AG09309 (cell line): ENCODE measurements at places on chromosomes 2 and 18.

DNA sequence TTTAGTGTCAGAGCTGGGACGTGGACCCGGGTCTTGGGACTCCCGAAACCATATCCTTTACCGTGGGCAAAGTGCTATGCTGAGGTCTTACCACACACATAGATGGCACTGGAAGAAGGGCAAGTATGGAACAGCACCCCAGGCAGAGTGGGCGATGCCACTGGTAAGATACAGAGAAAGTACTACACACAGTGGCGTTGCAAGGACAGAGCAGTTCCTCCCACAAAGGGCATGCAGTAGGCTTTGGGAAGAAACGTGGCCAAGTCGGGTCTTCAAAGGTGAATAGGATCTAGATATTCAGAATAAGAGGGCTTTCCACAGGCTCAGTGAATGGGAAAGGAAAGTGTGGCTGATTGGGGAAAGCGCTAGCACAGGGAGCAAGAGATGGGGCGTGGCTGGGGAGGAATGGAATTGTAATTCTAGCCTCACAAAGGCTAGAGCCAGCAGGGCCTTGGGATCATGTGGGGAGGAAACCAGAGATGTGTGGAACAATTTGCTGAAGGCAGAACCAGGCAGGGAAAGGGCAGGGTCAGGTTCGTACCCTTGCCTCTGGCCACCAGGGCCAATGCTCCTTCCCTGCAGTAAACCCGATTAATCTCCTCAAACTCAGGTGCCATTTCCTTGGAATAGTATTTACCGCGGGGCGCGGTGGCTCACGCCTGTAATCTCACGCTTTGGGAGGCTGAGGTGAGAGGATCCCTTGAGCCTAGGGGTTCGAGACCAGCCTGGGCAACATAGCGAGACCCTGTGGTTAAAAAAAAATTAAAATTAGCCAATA is 36.0 kb downstream of the PCBP1 start:
- no peak for DNase-seq

GRCh38 chr2:166419616-166419934 is 43.8 kb upstream of the SCN9A start:
- no peak for DNase-seq

GRCh38 chr2:151481744-151482143 is 72.0 kb downstream of the RIF1 start:
- DNase-seq: no peak

GRCh38 chr18:67432806-67433205 is 83.7 kb downstream of the DSEL start:
- DNase-seq: no peak

- no peak for DNase-seq
Measured at GRCh38 chr2:13779996-13780395, 852.5 kb upstream of the LRATD1 start.

DNA sequence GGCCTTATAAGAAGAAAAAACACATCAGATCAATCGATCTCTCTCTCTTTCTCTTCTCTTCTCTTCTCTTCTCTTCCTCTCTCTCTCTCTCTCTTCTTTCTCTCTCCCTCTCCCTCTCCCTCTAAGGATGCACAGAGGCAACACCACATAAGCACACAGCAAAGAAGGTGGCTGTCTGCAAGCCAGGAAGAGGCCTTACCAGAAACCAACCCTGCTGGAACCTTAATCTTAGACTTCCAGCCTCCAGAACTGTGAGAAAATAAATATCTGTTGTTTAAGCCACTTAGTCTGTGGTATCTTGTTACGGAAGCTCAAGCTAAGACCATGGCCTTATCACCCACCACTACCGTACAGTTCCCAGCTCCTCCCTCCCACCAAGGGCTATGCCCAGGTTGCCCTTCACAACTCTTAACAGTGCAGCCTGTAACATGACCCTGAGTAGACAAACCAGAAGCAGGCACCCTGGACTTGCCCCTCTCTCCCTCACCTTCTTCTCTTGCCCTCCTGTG is 25.2 kb upstream of the TMEM237 start:
- DNase-seq: no peak

- DNase-seq: no peak
Measured at GRCh38 chr2:241213567-241213966, 25.1 kb downstream of the ANO7 start.

DNA sequence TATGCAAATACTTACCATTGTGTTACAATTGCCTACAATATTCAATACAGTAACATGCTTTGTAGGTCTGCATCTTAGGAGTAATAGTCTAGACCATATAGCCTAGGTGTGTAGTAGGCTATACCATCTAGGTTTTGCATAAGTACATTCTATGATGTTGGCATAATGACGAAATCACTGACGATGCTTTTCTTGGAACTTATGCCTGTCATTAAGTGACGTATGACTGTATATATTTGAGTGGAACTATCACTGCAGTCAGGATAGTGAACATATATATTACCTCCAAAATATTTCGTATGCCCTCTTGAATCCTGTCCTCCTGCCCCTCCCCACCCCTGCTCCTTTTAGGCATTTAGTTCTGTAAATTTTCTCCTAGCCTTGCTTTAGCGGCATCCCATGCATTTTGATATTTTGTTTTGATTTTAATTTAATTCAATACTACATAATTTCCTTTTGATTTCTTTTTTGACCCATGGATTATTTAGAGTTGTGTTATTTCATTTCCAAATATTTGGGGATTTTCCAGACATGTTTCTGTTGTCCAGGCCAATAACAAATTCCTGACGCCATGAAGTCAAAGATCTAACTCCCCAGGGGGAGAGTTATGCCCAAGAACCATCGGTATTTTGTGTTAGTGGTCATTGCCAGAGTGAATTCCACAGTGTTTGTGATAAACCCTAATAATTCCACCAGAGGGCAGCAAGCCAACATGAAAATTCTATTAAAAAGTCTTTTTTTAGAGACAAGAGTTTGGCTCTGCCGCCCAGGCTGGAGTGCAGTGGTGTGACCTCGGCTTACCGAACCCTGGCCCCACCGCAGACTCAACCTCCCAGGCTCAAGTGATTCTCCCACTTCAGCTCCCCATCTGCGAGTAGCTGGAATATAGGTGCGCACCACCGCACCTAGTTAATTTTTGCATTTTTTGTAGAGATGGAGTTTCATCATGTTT is 24.2 kb upstream of the CASP8 start:
- peak; percentile 55 for DNase-seq

- no peak for DNase-seq
Measured at GRCh38 chr2:8215982-8216381, 465.9 kb upstream of the ID2 start.

DNA sequence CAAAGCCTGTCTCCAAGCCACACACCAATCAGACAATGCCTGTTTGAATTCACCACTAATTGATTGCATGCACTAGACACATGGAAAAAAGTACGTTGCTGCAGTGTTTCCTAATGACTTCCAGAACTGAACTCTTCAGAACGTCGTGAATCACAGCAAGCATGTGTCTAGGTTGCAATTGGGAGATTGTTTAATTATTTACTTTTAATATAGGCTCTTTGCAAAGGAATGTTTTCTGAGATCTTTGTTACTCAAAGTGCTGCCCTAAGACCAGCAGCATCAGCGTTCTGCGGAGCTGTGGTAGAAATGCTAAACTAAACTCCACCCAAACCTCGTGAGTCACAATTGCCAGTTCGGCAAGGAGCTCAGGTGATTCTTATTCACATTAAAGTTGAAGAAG is 52.7 kb upstream of the CCDC68 start:
- DNase-seq: peak; percentile 10

- no peak for DNase-seq
Measured at GRCh38 chr2:38492042-38492615, 110.6 kb downstream of the HNRNPLL start.

GRCh38 chr18:23337599-23338444 is 115.3 kb upstream of the RIOK3 start:
- no peak for DNase-seq

GRCh38 chr2:195649629-195650190 is 7.3 kb upstream of the SLC39A10 start:
- no peak for DNase-seq

DNA sequence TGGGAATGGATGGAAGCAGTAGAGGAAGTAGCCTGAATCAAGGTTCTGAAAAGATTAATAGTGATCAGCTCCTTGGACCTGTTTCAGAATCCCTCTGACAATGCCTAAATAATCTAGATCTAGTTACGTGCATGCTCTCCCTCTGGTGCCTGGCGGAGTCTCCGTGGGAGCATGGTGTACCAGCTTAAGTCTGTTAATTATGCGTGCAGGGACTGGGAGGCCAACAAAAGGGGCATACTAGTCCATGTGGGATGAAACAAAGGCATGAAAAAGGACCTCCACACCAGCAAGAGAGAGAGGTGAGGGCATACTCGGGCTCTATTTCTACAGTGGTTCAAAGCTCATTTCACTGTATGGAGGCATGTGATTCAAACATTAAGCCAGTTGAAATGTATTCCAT is 200.3 kb downstream of the DPP4 start:
- no peak for DNase-seq

- peak; percentile 97 for DNase-seq
Measured at GRCh38 chr2:238684362-238685326, 163.2 kb upstream of the TWIST2 start.

GRCh38 chr2:114331934-114332333 is 110.5 kb upstream of the DPP10 start:
- DNase-seq: no peak

- no peak for DNase-seq
Measured at GRCh38 chr18:29616867-29617266, 1425.7 kb downstream of the DSC3 start.

DNA sequence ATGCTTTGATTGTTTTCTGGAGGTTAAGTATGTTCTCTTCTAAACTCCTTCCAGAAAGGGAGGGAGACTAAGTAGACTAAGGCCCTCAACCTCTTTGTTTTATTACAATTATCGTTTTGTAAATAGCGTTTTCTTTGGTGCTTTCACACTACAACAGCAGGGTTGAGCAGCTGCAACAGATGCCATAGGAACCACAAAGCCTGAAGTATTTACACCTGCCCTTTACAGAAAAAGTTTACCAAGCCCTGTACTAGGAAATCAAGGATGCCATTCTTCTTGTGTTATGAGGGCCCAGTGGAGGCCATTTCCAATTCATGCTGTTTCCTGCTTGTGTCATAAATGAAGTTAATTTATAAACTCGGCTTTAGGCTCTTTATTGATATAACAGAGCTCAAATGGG is 914.8 kb downstream of the DCDC2C start:
- DNase-seq: no peak

- no peak for DNase-seq
Measured at GRCh38 chr2:38261569-38262068, 115.5 kb downstream of the ATL2 start.

GRCh38 chr2:45009303-45009927 is at the start of gene SIX2:
Gene SIX2, minus strand, starts transcription at chr2:45009452. Its CDS starts 342 bp downstream, at chr2:45009110.
- DNase-seq: peak; percentile 88

DNA sequence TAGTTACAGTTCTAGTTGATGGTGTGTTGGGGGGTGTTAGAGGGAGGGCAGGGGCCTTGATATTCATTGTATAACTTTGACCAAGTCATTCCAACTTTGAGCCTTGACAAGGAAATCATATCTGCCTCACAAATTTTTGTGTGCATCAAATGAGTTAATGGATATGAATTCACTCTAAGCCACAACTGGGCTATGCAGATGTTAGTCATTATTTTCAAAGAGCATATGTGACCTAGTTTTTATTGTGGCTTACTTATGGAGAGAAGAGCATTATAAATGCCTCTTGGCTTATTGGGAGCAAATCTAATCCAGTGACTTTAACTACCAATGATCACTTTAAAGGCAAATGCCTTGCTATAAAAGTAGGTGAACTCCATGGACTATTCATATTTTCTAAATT is 250.2 kb downstream of the LPIN1 start:
- peak; percentile 43 for DNase-seq

GRCh38 chr2:17076533-17076932 is 410.9 kb upstream of the CYRIA start:
- no peak for DNase-seq

GRCh38 chr2:144659731-144660275 is 139.9 kb upstream of the ZEB2 start:
- DNase-seq: peak; percentile 95

DNA sequence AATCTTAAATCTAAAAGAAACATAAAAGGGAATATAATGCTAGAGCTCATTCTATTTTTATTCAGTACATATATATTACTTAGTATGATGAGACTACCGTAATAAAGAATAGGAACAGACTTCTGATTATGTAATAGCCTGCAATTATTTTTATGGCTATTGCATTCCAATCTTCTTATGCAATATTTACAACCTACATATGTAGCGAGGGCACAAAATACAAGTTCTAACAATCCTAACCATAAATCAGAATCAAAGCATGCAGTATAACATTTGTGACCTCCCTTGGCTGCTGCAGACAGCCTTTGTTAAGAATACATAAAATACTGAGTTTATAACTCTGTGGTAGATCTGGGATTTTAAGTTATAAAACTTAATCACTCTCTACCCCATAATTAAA is 177.6 kb downstream of the BABAM2 start:
- no peak for DNase-seq

GRCh38 chr2:205688417-205689200 is 6.3 kb downstream of the NRP2 start:
- no peak for DNase-seq

DNA sequence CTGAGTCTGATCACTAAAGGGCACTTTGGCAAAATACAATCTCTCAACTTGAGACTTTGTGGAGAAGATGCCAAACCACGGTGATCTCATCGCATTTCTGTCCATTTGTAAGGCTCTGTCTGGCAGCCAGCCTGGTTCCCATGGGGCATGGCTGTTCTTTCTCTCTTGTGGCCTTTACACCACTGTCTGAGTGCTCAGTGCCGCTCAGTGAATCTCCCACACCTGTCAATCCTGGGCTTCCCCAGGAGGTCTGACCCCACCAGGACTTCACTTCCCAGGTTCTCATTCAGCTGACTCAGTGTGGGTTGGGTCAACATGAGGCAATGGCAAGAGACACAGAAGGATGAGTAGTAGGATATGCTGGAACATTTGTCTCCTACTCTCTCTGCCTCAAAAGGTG is 96.8 kb upstream of the TRIB2 start:
- DNase-seq: peak; percentile 80

- DNase-seq: peak; percentile 94
Measured at GRCh38 chr2:39725401-39725800, 53.7 kb downstream of the THUMPD2 start.

GRCh38 chr2:52934920-52935640 is 832.5 kb upstream of the CHAC2 start:
- no peak for DNase-seq

DNA sequence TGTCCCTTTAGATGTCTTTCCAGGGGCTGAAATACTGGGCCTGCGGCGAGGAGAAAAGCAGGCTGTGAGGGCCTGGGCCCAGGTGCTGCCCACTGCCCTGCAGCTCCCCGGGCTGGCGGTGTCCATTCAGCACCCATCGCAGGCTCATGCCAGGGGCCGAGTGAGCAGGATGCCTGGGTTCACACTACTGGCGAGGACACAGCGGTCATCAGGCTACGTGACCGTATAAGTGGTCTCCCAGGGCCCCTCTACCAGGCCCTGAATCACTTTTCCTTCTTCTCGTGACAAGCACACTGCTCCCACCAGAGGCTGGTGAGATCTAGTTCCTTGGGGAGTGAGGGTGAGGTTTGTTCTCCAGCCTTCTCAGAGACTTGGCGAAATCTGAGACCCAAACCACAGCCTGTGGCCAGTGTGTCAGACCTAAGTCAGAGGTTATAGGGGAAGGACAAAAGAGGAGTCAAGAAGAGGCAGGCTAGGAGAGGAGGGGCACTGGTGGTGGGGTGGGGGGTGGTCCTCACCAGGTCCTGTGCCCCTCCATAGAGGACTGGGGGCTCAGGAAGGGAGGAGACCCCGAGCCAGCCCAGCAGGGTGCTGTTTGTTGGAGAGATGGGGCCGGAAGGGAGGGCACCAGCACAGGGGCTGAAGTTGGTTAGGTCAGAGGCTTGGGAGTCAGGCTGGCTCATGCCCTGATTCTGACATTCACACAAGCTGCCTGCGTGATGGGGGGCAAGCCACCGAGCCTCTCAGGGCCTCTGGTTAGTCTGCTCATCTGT is 6.6 kb upstream of the SEMA4C start:
- DNase-seq: no peak
